ENCODE measurements at places on chromosomes 12 and 14.

GRCh38 chr12:118185602-118186397 lies 49.9 kb downstream of the PEBP1 start:
- no peak for DNase-seq

DNA sequence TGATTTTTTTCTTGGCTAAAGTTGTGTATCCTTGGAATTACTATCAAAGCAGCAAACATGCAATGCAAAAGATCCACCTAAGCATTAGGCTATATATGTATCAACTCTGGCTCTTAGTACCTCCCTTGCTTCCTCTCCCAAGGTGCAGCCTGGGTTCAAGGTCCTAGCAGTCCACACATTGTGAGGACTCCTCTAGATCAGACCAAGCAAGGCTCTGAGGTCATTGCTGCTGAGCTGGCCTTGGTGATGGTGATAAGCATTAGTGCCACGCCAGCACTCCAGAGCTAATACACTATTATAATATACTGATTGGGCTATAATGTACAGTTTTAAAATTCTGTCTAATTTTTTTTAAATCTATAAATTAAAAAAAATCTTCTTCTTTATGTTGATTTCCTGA lies 196.9 kb upstream of the BTG1 start:
- no peak for DNase-seq

GRCh38 chr12:89051065-89051677 lies 301.1 kb downstream of the DUSP6 start:
- DNase-seq = peak; percentile 40

- no peak for DNase-seq
Observed at GRCh38 chr12:112121780-112122565, 3.4 kb upstream of the TRAFD1 start.

DNA sequence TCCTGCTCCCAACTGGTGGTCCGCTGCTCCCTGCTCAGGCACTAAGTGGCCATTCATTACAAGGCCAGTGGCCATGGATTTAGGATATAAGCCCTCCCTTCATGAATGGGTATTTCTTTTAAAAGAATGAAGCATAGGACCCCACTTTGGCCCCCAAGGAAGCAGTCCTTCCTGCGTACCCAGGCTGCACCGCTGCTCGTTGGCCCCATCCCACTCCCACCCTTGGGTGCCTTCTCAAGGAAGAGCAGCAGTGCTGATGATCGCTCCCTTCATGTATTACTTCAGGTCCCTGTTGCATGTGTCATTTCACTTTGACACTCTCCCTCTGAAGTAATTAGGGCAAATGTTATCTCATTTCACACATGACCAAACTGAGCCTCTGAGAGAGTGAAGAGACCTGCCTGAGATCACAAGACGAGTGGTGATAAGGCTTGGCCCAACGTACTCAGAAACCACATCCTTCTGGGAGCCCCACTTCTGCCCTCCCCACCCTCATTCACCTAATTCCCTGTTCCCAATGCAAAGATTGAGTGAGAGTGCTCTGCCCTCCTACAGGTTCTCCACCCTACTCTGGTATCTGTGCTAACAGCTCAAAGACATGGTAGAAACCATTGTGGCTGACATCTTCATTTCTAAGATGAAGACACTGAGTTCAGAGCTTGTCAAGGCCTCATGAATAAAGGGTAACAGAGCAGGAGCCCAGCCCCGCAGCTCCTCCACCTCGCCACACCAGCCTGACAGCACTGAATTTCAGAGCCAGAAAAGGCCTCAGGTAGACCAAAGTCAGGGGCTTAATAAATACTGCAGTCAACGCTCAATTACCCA lies 10.3 kb upstream of the KRT2 start:
- no peak for DNase-seq

DNA sequence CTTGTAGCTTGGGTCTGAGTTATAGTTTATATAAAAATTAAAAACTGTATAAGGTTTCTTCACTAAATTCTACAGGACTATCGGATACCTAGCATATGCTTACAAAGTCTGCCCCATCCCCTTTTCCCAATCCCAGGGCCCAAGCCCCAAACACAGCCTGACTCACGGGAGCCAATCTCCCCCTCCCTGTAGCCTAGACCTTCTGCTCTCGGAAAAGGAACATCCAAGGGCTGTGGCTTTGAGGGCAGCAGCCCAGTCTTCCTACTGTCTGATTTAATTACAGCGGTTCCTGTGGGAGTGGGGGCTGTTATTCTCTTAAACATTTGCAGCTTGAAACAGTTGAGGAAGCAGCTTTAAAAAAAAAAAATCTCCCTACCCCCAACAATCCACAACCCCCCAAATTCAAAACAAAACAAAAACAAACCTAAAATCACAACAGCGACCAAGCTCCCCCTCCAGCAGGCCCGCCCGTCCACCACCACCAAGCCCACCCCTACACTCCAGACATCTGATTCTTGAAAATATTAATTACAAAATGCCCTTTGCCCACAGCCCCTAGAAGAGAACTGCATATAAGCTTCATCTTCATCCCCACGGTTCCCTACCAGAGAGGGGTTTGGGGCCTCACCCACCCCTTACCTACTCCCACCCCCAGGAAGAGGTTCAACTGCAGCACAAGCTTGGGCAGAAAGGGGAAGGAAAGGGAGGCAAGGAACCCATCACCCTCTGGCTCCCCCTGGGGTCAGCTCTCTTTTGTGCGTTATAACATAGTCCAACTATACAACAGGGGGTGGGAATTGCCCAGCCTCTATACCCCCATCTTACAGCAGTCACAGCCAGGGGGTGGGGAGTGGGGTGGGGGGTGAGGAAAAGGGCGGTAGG lies 1.1 kb upstream of the PRKAG1 start:
- DNase-seq = peak; percentile 54

DNA sequence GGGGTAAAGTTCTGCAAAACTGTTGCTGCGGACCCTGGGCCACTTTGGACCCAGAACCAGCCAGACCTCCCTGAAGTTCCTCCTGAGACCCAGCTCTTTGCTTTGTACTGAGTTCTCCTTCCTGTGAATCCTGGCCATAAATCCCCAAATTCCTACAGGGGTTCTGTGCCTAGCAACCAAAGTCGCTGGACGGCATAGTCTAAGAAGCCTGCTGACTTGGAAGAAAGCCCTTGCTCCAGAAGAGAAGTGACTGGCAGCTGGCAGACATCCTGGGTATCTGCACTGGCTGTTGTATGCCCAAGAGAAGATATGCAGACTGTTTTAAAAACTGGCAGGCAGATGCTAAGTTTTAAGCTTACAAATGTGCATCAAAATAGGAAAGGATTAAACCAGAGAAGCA lies 99.9 kb upstream of the SLC24A4 start:
- DNase-seq = no peak

DNA sequence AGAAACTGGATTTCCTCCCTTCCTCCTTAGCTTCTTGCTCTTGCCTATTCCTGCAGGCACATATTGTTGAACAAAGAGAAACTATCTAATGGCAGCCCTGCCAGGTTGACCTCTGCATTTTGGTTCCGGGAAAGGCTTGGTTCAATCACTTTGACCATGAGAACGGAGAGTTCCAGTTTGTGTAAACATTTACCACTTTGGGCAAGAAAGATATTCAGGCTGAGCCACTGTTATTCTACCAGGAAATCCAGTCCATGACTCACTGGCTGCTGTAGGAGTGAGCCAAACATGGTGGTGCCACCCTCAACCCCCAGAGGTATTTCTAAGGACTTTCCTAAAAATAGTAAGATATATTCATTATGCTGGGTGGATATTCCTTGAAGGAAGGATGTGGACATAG lies 242.2 kb upstream of the OR4E1 start:
- no peak for DNase-seq

DNA sequence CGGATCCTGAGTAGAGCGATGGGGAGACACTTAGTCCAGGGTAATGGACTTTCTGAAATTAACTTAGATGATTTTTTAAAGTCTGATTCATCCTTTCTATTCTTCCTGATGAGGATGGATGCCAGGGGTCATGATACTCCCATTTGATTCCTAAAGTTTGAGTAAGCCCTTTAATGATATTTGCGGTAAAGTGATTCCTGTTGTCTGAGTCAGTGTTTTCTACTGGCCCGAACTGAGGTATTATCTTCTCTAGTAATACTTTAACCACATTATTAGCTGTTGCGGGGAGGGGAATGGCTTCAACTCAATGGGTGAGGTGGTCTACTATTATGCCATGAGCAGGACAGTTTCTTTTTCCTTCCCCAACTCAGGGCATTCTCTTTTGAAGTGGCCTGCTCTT lies 111.6 kb downstream of the RIN3 start:
- peak; percentile 63 for DNase-seq

DNA sequence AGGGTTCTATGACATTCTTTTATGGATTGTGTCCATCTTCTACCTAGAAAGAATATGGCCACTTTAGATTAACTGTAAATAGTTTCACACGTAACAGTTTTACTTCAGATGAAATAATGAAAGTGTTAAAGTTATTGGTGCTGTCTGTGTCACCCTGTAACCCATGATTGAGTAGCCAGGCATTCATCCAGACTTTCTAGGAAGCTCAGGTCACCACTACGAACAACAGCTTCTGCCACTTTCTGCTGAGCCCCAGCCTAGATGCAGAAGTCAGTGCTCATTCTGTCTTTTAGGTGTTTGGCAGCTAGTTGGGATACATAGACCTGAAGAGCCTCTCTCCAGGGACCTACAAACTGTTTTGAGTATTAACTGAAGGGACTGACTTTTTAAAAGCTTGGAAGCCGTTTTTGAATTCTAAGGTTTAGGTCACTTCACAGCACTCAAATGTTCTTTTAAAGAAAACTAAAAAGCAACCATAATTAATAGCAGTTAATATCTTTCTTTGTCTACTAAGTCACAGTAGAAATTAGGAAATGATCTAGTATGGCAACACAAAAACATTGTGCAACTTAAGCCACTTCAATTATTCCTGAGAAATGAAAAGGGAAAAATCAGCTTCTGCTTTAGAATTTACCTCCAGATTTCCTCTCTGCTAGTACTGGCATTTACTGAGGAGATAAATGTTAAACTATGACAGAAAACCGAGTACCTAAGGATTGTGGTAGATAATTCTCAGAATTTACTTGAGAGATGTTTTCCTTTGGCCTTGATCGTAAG lies 266.9 kb downstream of the CCDC91 start:
- DNase-seq = no peak

- DNase-seq = no peak
Observed at GRCh38 chr12:58914457-58914856, 5.8 kb downstream of the LRIG3 start.

- DNase-seq = no peak
Observed at GRCh38 chr12:119949594-119949993, 39.4 kb upstream of the BICDL1 start.

DNA sequence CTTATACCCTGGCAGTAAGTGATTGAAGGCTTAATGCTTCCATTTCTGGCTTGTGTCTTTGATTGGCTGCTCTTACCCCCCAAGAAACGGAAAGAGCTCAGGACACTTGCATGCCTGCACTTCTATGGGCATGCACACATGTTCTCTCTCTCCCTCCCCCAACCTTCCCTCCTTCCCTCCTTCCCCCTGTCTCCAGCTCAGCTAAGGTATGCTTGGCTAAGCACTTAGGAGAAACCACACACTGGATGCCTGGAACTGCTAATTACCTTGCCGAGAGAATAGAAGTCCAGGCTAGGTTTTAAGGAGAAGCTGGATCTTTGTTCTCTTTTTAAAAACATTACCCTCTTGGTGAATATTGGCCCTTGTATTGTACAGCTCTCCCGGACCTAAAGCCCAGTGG lies 1072.8 kb upstream of the TMEM132C start:
- no peak for DNase-seq

- DNase-seq = no peak
Observed at GRCh38 chr12:10584415-10584814, 29.0 kb downstream of the MAGOHB start.

DNA sequence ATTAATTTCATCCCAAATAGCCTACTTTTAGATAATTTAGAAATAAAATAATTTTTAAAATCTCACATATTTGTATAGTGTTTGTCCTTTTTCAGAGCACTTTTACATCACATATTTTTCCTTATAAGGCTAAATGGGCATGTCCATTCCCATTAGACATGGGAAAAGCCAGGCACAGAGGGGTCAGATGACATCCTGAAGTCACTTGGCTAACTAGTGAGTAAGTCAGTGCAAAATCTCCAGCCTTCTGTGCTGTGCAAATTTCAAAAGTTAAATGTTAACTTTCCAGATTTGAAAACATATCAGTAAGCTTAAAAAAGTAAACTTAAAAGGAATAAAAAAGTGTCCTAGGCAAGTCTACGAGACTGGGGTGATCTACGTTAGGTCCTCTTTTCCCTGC lies 117.4 kb downstream of the EMP1 start:
- DNase-seq = no peak

DNA sequence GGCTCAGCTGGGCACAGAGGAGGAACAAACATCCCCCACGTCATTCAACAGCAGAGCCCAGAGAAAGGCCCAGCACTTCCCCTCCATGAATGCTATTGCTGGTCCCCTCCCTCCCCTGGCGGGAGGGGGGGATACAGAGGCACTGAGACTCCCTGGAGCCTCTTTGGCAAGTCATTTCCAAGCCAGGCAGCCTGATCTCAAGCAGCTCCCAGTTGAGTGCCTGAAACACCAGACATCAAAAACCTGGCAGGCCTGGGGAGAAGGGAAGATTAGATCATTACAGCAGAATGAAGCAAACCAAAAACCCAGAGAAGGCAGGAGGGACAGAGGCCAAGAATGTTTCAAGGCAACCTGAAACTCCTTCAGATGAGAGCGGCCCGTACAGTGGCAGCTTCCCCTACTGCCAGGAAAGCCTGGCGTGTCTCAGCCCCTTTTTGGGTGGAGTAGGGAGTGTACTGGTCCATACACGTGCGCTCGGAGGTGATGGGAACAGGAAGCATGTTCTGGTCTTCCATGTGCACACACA lies 92.1 kb downstream of the LRRC74A start:
- DNase-seq = peak; percentile 70

DNA sequence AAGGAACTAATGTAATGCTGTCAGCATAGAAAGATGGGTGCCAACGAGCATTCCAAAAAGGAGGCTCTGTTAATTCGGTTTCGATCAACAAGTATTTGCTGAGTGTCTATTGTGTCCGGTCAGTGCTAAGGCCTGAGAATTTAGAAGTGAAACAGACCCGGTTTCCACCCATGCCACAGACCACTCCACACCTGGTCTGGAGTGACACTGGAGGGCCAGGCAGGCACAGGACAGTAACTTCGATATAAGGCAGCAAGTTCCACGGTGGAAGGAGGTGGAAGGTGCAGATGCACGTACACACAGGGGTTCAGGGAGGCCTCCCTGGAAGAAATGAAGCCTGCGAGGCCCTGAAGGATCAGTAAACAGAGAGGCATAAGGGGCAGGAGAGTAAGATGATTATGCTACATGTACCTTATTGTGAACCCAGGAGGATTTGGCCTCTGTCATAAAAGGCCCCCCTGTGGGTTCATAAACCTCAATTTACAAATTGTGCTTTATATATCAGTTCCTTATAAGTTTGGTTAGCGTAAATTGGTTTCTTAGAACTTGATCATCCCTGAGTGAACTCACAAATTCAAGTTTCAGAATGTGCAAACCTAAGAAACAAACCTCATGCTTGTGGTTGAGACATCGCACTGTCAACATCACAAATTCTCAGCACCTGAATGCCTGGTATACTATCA lies 25.9 kb downstream of the SSH1 start:
- no peak for DNase-seq

- DNase-seq = peak; percentile 48
Observed at GRCh38 chr12:107903341-107904061, 129.0 kb downstream of the ASCL4 start.

All from HTR-8/SVneo (cell line).